Stomach (tissue), 19 donors: ENCODE measurements at places on chromosomes 7 and 10. TPM values are rescaled to one million over a fixed set of nuclear protein-coding genes. Genes with fewer than 3 reads are reported as not detected.

The ACHE gene
- total RNA-seq, result not detected

The SUGCT gene
- total RNA-seq, result not detected

The ARMC10 gene
- 1.8 TPM for total RNA-seq

The ZNF786 gene
- 8.3 TPM for total RNA-seq

The OR2A12 gene
- total RNA-seq, result not detected

The LLCFC1 gene
- total RNA-seq, result not detected

The SLC18A3 gene
- total RNA-seq, result not detected

The PRLHR gene
- 0.43 TPM for total RNA-seq

The ANKRD2 gene
- not detected for total RNA-seq

The CALD1 gene
- total RNA-seq, result 304 TPM

The RNLS gene
- 12.0 TPM for total RNA-seq

The CALML3 gene
- total RNA-seq, result not detected

The STEAP2 gene
- total RNA-seq, result 8.7 TPM

DNA sequence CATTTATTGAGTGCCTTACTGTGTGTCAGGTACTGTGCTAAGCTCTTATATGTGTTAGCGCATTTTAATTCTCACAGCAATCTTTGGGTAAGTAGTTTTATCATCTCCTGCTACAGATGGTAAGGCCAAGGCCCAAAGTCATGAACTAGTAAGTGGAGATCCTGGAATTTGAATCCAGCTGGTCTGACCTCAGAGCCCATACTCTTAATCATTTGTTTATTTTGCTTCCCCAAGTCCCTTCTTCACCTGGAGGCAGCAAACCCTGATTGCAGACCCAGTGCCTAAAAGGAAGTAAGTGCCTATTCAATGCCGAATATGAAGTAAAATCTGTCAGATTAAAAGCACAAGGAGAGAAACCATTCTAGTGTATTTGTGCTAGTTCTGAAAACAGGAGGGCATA is 182.9 kb upstream of the TCF7L2 start:
- DNase-seq, result no peak

- no peak for DNase-seq
These were observed 181.1 kb downstream of the PRKG1 start for GRCh38 chr10:51255381-51255780.

DNA sequence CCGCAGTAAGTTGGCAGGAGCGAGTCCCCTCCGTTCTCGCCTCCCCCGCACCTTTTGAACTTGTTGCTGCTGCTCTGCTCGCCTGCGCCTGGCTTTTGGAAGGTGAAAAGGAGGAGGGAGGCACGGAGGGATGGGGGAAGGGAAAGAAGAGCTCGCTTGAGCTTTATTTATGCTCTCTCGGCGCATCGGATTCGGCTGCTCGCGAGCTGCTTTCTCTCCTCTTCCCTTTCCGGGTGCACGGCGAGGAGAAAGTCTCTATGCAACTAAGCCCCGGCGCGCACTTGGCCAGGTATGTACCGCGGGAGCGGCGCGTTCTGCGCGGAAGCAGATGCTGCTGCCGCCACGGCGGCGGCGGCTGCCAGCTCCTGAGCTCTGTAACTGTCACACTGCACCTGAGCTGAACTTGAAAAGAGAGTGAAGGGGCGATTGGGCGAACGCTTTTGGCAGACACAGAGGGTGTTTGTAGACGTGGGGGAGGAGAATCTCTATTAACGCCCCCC is 551 bp downstream of the KCND2 start:
- no peak for DNase-seq

DNA sequence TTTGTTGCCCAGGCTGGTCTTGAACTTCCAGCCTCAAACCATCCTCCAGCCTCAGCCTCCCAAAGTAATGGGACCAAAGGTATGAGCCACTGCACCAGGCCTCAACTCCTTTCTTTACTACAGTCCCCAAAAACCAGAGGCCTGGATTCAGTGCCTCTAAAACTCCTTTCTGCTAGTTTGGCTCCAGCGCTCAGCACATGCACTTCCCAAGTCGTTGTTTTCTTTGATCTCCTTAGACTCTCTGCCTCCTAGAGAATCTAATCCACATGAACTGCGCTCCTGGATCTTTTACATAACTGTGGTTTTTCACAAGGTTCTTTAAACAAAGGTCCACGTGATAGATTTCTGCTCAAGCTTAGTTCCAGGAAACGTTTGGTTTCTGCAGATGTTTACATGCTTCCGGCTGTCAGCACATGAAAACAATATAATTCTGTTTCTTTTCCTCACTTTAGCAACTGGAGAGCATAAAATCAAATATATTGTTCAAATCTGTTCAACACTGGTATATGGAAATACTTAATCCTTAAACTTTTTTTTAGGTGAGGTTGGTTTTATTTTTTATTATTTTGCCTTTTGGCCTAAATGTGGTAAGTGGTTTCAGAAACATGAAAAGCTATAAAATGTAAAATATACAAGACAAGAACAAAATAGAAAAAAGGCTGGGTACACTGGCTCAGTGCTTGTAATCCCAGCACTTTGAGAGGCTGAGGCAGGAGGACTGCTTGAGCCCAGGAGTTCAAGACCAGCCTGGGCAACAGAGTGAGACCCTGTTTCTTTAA is 270.5 kb upstream of the MKLN1 start:
- DNase-seq, result peak; percentile 80

GRCh38 chr10:8719971-8720370 is 665.5 kb downstream of the GATA3 start:
- DNase-seq, result no peak

DNA sequence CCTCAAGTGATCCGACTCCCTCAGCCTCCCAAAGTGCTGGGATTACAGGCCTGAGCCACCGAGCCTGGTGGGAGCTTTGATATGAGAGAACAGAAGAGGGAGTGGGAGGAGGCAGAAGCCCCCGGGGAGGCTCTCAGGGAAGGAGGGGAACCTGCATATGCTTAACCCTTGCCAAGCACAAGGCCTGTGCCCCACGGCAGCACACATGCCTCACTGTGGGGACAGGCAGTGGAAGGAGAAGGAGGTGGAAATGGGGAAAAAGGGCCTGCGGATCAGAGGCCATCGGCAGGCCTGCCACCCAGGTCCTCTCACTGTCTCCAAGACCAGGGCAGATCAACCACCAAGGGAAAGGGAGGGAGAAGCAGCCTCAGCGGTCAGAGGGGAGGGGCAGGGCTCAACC is 7.2 kb upstream of the GRID1 start:
- DNase-seq, result peak; percentile 20

DNA sequence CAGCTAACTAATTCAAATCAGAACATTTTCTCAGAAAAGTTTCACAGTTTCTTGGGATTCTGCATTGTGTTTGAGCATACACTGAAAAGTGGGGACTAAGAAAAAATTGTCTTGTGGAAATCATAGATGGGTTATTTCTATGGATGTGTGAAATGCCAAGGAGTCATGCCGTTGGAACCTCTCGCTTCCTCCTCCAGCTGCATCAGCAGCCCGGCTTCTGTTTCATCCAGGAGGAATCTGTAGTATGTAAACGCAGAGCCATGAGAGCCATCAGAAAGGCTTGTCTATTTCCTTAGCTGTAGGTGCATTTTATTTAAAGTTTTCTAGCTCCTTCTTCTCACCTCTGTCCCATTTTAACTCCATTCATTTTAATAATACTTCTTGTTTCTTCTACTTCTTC is 1144.1 kb downstream of the GATA3 start:
- no peak for DNase-seq

GRCh38 chr10:121976607-121977006 is 1.6 kb upstream of the NSMCE4A start:
- DNase-seq, result no peak

DNA sequence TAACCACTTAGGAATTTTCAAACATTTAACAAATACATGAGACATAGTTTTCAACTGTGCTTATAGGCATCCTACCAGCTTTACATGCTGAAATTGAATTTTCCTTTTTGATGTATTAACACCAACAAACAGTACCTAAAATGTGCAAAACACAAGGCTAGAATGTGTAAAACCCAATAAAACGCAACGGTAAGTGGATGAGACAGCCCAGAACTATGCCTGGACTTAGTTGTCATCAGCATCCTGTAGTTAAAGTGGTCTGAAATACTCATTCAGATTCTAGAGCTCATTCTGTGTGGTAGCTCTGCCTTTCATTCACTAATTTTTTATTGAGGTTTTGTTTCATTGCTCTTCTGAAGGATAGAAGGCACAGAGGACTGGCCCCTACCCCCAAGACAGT is 137.1 kb downstream of the BMPER start:
- DNase-seq, result no peak

- peak; percentile 78 for DNase-seq
These were observed 7.6 kb upstream of the ORAI2 start for GRCh38 chr7:102425639-102426267.

GRCh38 chr7:80440883-80441282 is 71.0 kb downstream of the GNAT3 start:
- no peak for DNase-seq
